ENCODE measurements at places on chromosomes 16 and 17.

DNA sequence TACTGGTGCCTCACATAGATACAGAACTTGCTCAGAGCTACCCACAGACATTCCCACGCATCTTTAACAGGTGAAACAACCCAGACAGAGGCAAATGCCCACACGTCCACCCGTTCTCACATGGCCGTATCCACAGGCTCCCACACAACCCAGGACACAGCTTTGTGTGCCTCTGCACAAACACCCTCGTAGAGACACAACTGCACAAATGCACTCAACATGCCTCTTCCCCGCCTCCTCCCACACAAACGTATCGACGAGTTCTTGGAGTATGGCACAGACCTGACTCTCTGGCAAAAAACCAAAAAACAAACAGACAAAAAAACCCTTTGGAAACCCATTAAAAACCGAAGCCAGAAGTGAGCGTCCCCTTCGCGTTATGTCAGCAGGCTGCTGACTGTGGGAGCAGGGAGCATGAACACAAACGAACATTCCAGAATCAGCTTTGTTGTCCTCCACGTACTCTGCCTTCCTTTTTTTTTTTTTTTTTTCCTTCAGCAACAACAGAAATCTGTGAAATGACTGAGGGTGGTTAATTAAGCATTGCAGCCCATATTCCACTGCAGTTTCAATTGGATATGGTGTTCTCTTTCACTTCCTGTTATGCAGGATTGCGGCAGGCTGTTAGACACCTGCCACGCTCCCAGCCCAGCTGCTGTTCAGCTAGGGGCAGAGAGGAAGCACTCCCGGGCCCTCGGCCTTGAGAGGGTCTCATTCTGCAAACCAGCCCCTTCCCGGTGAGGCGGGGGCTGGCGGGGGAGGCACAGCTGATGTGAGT, 313.7 kb downstream of the MAF start:
- DNase-seq, result no peak

- DNase-seq, result no peak
Observed at GRCh38 chr17:81287741-81288430, 7.2 kb downstream of the SLC38A10 start.

DNA sequence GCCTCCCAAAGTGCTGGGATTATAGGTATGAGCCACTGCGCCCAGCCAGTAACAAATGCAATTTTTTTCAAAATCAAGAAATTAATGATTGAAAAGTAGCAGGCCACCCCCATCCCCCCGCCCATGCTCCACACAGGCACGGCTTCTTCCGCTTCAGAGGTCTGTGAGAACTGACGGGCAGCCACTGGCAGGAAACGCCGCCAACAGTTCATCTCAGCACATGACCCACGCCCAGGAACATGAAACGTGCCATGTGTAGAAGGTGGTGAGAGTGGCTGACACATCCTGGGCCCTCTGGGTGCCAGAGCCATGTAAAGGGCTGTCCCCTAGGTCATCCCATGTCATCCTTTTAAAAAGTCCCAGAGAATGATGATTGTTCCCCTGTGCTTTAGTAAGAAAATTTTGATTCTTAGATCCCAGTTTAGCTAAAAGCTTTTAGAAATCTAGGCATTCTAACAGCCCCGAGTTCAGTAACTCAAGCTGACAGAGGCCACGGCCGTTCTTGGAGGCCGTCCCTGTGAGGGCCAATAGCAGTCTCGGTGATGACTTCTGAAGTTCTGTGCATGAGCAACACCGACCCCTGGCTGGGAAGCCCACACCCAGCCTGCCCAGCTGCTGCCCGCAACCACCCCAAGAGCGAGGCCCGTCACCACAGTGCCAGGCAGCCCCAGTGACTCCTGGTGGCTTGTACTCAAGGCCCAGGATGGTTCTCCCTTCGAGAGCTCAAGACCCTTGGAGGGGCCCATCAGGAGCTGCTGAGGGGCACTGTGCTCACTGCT, 52.1 kb downstream of the KLHDC4 start:
- DNase-seq, result no peak

DNA sequence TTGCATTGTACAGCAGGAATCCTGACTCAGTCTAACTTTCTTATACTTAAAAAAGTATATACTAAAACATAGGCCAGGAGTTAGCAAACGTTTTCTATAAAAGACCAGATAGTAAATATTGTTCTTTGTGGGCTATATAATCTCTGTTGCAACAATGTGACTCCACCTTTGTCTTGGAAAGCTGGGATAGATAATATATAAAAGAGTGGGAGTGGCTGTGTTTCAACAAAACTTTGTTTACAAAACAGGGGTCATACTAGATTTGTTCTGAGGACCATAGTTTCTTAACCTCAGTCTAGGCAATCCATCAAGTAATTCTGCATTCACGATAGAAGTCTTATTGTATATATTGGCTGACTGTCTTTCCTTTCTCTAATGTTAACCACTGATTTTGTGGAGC, 9.0 kb upstream of the TBC1D3B start:
- no peak for DNase-seq

DNA sequence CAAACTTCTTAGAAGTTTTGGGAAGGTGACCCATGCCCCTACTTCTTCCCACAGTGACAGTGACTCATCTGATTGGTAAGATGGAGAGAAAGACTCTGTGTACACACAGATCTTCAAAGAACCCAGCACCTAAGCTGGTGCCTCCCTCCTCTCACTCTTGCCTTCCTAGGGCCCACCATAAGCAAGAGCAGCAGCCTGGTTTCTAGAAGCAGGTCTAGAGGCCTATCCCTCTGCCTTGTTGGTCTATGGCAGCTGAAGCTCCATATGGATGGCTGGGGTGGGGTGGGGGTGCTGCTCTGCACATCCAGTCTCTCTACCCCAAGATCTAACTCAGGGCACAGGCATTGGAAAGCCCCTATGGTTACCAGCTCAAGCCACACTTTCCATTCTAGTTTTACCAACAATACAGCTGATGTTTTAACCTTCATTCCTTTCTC, 47.5 kb downstream of the STAT3 start:
- DNase-seq, result no peak

GRCh38 chr17:7845359-7846062, 9.4 kb upstream of the TMEM88 start:
- DNase-seq, result no peak

GRCh38 chr17:78868391-78868790, 27.8 kb upstream of the USP36 start:
- no peak for DNase-seq

- DNase-seq, result no peak
Observed at GRCh38 chr17:77615703-77616253, 342.7 kb upstream of the TNRC6C start.

DNA sequence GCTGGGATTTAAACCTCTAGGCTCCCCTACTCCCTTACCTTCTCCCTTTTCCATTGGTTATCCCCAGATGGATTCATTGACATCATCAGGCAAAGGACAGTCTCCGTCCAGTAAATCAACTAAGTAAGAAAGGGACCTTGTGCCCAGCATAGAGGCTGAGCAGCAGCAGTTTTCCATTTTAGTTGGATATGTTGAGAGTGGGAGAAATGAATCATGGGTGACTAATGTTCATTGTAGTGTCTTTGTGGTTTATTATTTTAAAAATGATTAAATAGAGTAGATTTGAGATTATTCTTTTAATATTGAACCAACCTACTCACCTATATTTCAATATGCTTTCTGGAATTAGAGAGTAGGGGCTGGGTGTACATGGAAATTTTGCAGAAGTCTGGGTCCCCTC, 99.4 kb upstream of the CACNG3 start:
- no peak for DNase-seq

DNA sequence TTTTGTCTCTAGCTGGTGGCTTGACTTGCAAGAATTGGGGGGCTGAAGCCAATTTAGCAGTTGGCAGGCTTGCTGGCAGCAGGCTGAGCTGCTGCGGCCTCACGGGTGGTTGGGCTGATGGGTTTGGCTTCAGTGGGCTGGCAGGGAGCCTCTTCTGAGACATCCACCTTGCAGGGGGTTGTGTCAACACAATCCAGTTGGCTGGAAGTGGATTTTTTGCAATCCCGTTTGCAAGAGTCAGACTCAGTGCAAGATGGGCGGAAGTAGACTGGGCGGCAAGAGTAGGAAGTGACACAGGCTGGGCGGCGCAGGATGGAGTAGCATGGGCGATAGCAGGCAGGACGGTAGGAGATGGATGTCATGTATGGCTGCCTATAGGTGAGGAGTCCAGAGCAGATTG, 1.5 kb downstream of the KRTAP16-1 start:
- DNase-seq, result no peak

GRCh38 chr17:73091410-73091769, 1.1 kb downstream of the SLC39A11 start:
- DNase-seq, result no peak

- DNase-seq, result no peak
Observed at GRCh38 chr16:46961373-46962353, 11.8 kb downstream of the DNAJA2 start.

DNA sequence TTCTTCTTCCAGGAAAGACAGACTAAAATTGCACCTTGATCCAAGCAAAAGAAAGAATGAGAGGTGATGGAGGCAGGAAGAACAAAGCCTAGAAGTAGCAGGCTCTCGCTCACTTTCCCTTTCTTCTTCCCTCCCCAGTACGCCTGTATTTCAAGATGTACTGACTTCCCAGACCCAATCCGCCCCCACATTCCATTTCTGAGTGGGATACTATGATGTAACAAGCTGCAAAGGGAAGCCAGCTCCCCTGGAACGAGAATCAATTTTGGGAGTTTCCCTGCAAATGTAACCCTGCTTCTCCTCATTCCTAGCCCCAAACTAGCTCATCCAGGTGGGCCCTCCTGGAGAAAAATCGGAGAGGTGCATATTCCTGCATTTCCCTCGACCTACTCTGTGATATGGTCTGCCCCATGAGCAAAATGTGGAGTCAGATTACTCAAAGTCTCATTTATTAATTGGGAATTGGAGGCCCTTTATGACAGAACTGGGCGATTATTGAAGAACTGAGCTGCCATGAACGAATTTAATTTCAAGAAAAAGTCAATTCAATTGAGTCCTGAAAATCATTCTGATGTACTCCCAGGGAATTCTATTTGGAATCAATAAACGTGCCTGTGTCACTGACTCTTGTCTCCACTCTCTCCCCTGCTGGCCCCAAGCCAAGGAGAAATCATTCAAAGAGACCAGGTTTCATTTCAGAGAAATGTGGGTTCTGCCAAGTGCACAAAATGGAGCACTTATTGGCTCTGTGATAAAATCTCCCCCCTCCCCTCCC, 398.9 kb downstream of the SHISA9 start:
- no peak for DNase-seq

- DNase-seq, result peak; percentile 83
Observed at GRCh38 chr17:7483255-7484066, 705 bp upstream of the POLR2A start.

DNA sequence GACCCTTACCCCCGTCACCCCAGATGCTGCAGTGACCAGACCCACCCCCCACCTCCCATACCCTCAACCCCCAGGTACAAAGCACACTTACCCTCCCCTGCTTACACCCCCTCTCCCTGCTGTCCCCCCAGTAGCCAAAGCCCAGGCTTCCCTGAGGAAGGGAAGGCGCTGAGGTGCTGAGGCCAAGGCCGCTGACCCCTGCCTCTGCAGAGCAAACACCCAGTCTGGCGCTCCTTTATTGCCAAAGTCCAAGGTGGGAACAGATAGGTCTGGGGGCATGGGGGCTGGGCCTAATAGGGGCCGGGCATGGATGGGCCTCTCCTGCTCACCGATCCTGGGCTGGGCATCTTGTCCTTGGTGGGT, 683 bp downstream of the LCAT start:
- DNase-seq, result peak; percentile 70

DNA sequence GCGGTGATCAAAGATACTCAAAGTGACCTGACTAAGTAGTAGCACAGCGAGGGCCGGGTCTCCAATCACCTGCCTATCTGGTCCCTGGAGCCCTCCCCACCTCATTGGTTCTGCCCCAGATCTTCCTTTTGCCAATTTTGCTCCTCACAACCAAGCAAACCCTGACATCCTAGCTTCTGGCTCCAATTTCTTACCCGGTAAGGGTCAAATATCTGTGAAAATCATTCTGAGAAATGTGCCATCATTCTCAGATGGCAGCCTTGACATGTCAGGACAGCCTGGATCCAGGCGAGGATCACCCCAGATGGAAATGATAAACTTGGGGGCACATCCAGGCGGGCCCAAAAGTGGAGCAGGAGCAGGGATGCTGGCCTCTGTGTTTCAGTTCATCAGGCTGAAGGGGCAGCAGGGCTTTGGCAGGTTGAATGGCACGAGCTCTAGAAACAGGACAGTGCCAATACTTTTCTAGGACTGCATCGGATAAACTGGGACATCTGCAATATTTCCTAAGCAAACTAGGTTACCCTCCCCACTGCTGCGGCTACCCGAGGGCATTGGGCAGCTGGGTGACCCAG, 83.9 kb downstream of the SHISA6 start:
- DNase-seq, result no peak

DNA sequence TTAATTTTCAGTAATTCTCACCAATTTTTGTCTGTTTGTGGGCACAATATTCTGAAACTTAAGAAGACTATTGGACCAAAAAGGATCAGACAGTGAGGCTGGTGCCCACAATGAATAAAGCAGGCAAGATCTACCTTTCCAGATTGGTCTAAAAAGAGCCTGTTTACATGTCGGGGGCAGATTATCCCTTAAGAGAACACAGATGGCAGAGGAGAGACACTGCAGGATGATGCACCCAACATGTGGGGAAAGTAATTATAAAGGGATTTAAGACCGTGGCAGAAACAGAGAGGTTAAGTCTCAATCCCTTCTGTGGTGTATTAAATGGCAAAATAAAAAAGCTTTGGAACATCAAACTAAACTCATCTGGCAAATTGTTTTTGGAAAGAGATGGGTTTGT, 331.8 kb upstream of the CDH11 start:
- DNase-seq, result no peak

DNA sequence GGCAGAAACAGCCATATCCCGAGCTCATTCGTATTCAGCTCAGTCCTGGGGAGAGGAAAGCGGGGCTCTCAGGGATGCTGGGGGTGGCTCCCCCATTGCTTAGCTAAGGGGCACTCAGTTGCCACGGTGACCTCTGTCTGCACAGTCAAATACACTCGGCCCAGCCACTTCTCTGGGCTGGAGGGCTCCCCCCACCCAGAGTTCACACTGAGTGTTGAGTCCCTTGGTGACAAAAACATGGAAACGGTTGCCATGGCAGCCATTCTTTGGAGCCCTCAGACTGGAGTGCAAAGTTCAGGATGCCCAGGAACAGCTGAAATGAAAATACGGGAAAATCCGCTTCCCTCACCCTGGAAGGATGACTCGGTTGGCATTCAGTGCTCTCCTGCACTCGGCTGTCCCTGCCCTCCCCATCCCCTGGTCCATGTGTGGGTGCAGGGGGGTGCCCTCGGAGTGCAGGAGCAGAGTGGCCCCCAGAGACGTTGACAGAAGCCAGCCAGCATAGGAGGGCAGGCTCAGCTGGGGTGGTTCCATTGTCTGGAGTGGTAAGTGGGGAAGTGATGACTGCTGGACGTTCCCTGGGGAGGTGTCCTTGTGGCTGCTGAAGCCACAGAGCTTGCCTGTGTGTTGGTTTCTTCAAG, 216.5 kb downstream of the NTN1 start:
- DNase-seq, result no peak

- peak; percentile 34 for DNase-seq
Observed at GRCh38 chr17:68195667-68196393, 52.0 kb upstream of the AMZ2 start.

DNA sequence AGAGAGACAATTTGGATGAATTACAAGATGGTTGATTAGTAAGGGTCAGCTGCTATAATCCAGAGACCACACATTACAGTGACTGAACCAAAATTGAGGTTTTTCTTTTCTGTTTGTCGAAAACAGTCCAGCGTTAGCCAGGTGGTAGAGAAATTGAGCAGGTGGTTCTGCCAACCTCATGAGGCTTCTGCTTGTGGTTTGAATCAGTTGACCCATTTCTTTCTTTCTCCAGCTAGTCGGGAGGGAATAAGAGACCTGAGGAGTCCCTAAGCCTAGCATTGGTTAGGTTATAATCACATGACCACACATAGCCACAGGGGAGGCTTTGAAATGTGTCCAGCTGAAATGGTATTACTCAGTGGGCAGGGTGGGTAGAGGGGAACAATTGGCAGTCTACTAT, 504.6 kb downstream of the HS3ST4 start:
- no peak for DNase-seq
